Activated effector memory CD4-positive, alpha-beta T cell treated with Interleukin-2 at 50 U/mL for 16 hours (primary cell): ENCODE measurements at places on chromosomes 6 and 20.

DNA sequence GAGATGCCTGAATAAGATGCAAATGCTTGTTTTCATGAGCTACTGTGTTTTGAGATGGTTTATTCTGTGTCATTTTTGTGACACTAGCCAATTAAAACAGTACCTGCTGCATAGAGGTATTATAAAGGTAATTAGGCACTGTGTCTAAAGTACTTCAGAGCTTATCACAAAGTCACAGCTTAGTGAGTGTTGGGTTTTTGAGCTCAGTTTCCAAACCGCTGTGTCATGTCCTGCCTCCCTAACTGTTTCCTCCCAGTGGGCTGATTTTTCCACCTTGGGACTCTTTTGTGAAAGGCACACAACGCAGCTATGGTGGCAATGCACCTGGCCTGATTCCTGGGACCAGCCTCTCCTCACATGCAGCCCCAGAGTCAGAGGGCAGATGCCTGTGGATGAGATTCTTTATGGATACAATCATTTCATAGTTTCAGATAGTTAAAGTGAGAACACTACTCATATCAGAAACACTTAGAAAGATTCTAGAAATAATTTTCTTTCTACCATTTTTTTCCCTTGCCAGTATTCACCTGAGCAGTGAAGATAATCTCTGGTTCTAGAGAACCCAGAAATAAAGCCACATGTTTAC, 41.3 kb upstream of the TAGAP start:
- no peak for DNase-seq

- DNase-seq = no peak
Observed at GRCh38 chr20:59086923-59087322, 44.3 kb upstream of the PRELID3B start.

- DNase-seq = no peak
Observed at GRCh38 chr20:60407938-60408337, 449.7 kb downstream of the CDH26 start.

DNA sequence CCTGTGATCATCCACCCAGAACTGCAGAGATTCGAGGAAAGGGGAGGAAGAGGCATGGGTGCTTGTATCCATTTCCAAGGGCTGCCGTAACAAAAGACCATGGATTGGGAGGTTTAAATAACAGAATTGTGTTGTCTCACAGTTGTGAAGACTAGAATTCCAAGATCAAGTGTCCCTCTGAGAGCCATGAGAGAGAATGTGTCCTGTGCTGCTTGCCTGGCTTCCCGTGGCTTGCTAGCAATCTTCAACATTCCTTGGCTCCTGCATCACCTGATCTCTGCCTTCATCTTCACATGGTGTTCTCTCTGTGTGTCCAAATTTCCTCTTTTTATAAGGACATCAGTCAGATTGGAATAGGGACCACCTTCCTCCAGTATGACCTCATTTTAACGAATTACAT, 69.8 kb downstream of the CDC40 start:
- no peak for DNase-seq

GRCh38 chr20:41047975-41048305, 19.3 kb downstream of the TOP1 start:
- no peak for DNase-seq

- DNase-seq = no peak
Observed at GRCh38 chr6:88013015-88013414, 34.6 kb upstream of the SPACA1 start.

- no peak for DNase-seq
Observed at GRCh38 chr20:61387204-61387953, 135.3 kb downstream of the CDH4 start.

DNA sequence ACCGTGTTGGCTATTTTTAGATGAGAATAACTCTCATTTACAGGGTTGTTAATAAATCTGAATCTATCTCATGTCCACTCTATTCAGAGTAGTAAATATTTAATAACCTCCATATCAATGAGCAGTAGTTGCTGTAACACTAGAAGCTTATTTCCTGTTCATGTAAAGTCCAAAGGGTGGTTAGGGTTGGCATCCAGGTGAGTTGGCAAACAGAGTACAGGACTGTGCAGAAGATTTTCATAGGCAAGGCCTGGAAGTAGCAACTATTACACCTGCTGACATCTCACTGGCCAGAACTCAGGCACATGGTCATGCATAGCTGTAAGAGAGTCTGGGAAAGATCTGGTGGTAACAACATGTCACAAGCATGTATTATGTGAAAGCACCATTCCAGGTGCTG, 147.5 kb downstream of the PHF3 start:
- no peak for DNase-seq

DNA sequence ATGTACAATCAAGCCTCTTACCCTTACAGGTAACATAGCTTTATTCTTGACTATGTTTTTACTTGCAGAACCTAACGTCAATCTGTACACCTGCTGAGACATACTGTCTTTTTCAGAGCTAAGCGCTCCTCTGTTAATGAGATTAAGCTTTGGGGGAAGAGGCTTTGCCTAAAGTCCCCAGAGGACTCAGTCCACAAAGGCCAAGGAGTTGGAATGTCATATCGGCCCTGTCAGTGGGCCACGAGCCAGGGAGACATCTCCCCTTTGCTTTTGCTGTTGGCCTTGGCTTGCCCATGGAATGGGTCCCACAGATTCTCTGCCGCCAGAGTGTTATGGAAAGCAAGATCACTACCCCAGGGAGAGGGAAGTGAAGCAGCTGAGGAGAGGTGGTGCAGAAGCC, 64.1 kb upstream of the SOX4 start:
- DNase-seq = no peak

- DNase-seq = no peak
Observed at GRCh38 chr20:46438156-46438750, 31.8 kb upstream of the ELMO2 start.

DNA sequence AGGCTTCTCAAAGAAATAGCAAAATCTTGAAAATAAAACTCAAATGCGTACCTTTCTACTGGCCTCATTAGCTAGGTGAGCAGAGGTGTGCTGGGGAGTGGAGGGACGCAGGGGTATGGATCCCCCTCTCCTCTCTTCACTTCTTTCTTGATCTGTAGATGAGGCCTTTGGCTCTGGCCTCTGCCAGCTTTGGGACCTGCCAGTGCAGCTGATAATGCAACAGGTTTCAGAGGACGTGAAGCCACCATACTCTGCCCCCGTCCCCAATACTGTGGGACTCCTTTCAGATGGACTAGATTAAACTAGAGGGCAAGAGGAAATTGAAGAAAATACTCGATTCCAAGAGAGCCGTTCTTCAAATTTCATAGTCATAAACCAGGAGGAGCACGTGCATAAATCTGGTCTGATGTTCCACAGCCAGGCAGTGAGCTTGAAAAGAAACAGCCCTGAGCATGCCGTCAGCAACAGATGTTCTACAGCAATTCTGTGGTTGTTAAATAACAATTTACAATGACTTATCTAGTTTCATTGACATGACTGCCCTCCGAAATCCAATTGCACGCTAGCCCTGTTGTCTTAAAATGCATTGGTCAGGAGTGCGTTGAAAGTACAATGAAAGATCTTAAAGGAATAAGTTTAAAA, 245.3 kb upstream of the FOXQ1 start:
- no peak for DNase-seq

- DNase-seq = no peak
Observed at GRCh38 chr6:151275121-151275520, 35.4 kb downstream of the AKAP12 start.

- DNase-seq = no peak
Observed at GRCh38 chr20:10177326-10177725, 41.3 kb upstream of the SNAP25 start.

- DNase-seq = no peak
Observed at GRCh38 chr6:45959534-45960145, 56.0 kb downstream of the CLIC5 start.
